ENCODE measurements at places on chromosomes 13 and 19.

DNA sequence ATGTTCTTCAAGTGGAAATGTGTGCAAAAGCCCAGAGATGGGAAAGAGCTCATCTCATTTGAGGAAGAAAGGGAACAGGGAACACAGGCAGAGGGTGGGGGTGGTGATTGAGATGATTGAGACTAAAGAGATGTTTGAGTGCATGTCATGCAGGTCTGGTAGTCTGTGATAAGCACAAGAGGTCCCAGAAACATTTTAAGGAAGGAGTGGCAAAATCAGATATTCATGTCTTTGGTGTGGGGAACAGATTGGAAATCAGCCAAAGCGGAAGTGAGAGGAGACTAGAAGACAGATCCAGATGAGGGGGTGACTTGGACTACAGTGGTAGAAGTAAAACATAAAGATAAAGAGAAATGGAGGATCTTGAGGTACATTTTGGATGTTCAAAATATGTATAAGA, 39.4 kb upstream of the DACH1 start:
- no peak for DNase-seq

DNA sequence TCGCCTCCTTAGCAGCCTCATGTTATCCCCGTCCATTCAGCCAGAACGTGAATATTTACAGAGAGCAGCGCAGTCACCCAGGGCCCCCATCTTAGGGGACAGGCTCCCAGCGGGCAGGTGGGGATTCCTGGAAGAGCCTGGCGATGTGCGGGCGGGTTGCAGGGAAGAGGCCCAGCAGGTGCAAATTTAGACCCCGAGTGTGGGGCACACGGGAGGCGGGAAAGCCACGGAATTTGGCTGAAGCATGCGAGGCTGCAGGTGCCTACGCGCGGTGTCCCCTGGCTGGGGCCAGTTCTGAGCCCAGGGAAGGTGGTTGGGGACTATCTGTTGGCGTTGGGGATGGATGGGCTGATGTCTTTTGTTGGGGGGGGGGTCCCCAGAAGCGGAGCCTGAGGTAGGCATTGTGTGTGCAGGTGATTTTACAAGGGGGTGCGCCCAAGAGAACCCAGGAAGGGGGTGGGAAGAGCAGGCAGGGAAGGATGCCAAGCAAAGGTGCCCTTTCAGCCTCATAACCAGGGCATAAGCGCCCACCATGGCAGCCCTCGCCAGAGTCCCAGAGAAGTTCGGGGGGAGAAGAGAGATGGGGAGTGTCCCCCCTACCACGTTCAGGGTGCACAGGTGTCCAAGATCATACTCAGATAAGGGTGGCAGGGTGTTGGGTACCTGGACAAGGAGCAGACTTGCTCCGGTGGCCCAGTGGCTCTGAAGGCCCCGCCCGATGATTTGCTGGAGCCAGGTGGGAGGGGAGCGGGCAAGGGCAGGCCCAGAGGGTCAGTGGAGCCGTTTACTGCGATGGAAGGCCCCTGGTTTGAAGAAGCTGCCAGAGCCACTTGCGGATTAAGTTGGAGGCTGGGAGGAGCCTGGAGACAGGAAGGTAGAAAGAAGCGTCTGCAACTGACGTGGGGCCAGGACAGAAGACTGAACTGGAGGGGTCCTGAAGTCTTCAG, 1.2 kb downstream of the TPGS1 start:
- no peak for DNase-seq

GRCh38 chr19:41595258-41595889, 19.4 kb downstream of the CEACAM21 start:
- peak; percentile 49 for DNase-seq

DNA sequence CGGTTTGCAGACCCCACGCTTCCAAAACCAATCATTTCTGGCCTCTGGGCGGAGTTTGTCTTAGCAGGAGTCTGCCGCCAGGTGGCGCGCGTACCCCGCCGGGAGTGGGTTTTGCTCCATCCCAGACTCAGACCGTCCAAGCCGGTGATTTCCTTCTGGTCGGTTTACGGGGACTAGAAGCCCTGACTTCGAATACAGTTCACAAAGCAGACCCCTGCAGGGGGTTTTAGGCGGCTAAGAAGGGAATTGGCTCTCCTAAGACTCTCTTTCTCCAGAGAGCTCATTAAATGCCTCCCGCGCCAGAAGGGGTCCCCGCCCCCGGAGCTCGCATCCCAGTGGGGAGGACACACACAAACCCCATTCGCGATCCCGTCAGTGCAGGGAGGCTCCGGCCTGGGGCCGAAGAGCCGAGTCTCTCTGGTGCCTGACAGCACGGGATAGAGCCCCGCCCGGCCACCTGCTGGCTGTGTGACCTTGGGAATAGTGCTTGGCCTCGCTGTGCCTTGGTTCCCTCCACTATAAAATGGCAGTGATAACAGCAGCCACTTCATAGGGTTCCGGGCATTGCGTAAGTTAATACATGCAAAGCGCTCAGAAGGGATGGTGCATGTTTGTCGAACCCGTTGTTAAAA, 8.6 kb upstream of the NUP62 start:
- DNase-seq, result no peak

DNA sequence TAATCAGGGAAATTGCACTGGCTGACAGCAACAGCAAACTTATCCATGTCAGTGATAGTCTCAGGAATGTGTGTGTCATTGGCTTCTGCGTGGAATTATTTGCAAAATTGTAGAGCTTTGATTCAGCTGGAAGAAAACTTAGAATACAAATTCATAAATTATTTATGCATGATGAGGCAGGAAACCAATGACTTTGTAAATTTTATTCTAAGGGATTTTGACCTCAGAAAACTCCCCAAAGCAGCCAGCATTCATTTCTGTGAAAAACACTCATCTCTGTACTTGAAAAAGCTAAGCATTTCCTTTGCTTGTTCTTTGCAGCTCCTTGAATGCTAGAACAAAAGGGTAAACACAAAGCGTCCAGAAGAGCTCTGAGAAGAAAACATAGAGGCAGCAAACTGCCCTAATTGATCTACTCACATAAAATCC, 162.4 kb downstream of the DCT start:
- DNase-seq, result no peak

GRCh38 chr19:43674596-43674995, 4.6 kb upstream of the PLAUR start:
- no peak for DNase-seq

- DNase-seq, result no peak
Measured at GRCh38 chr13:60417734-60418133, 20.7 kb downstream of the TDRD3 start.

GRCh38 chr13:80979035-80979641, 638.2 kb upstream of the SPRY2 start:
- no peak for DNase-seq

- DNase-seq, result no peak
Measured at GRCh38 chr13:97460853-97461252, 26.9 kb downstream of the RAP2A start.

- no peak for DNase-seq
Measured at GRCh38 chr13:87820241-87820640, 149.1 kb downstream of the SLITRK5 start.

- no peak for DNase-seq
Measured at GRCh38 chr19:47469719-47470118, 2.0 kb downstream of the SLC8A2 start.

GRCh38 chr19:55406826-55407549, 600 bp downstream of the UBE2S start:
- DNase-seq, result no peak

DNA sequence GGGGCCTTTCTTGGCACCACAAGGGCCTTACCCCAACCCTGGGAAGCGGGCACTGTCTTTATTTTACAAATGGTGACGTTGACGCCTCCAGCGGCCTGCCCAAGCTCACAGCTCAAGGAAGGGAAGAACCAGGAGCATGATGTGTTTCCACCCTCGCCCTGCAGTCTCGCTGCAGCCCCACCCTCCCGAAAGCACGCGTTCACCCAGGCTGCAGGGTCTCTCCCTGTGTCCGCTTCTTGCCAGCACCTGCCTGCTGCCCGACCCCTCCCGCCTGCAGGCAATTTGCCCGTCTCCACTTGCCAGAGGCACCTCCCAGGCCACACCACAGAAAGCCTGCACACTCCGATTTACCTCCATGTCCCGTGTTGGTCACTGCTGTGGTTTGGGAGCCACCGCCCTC, 76.6 kb downstream of the SLC15A1 start:
- DNase-seq, result no peak

DNA sequence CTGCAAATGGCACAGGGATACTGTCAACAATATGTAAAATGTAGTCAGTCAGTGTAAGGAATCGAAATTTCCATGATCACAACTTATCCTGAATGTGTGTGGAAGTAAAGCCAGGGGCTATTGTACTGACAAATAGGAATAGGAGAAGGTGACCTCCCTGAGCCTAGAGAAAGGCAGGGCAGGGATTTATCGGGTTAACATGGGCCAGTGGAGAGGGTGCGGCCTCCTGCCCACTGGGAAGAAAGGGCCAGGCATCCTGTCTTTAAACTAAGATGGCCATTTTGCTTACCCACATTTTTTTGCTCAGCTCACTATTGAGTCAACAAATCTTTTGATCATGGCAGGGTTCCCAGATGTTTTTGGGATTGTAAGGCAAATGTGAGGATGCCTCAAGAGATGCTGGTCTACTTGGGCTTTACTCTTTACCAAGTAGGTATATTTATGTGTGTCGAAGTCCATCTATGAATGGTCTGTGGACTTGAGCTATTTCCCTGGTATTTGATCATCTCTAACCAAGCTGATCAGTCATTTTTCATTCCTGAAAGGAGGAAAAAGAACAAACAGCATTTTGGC, 116.6 kb upstream of the RNF113B start:
- no peak for DNase-seq

- DNase-seq, result no peak
Measured at GRCh38 chr19:58558623-58559274, 338 bp upstream of the UBE2M start.

GRCh38 chr13:79812070-79812850, 331.3 kb downstream of the NDFIP2 start:
- no peak for DNase-seq

GRCh38 chr13:30091691-30092090, 215.7 kb downstream of the KATNAL1 start:
- no peak for DNase-seq

DNA sequence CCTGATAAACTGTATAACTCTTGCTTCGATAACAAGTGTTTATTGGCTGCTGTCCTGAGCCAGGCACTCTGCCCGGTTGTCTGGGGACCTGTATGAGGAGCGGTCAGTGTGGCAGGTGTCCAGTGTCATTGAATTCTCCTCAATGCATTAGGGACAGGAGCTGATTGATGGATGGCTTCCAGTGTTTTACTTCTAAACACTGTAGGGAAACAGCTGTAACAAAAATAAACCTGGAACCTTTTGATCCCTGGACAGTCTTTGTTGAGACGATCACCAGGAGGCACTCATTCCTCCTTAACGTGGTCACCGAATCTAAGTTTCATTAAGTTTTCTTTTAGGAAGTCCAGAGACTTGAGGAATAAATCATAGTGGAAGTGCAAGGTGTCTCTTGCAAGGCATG, 17.9 kb downstream of the UBAC2 start:
- no peak for DNase-seq

DNA sequence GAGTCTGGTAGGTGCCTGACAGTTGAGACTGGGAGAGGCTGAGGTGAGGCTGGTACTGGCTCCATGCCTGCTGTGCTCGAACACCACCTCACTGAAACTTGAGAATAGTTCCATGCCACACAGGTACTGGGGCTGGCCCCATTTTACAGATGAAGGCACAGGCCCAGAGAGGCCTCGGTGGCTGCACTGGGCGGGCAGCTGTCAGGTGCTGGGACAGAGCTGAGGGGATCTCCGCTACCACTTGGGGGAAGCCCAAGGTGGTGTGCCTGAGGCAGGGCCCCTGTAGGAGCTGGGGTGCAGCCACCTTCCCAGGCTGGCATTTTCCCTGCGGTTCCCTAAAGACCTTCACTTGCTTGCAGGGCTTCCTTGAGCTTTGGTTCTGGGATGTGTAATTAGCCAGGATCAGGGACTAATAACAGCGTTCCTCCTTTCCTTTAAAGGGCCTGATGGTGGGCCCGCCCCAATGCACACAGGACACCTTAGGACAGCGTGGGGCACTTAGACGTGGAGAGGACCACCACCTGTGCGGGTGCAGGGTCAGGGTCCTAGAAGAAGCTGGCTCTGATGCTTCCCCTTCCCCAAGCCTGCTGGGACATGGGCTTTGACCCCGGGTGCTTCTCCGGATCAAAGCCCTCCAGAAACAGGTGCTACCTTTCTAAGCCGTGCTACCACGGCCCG, 23.6 kb downstream of the CAPN12 start:
- DNase-seq, result no peak

DNA sequence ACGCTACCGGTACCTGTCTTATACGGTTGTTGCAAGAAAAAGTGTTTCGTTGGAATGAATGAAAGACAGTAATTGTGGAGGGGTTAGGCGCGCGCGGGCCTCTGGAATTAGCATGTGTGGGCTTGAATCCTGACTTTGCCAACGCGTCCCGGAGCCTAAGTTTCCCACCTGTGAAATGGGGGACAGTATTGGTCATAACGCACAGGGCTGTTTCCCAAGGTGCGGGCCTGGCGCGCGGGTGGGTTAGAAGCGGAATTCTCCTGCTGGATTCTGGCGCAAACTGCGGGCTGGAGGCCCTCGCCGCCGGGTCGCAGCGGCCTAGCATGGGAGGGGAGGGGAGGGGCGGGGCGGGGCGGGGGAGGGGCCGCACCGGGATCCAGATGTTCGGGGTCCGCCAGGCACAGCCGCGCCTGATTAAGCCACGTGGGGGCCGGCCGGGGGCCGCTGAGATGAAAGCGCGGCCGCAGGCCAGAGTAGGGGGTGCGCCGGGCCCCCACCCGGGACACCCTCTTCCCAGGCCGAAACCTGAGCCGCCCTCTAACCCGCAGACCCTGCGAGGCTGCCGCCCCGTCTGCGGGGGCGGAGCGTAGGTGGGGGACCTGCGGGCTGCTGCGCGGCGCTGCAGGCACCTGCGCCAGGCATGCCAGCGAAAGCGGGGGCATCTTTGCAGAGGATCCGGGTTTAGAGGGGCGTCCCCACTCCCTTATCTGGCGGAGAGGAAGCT, 1.2 kb upstream of the TMEM59L start:
- DNase-seq, result no peak

- DNase-seq, result no peak
Measured at GRCh38 chr13:33480561-33480960, 195.0 kb upstream of the STARD13 start.

GRCh38 chr19:11480715-11481533, at the start of gene ELAVL3:
Gene ELAVL3 (minus strand): TSS chr19:11481046. CDS start chr19:11480608, 438 bp downstream.
- no peak for DNase-seq

- no peak for DNase-seq
Measured at GRCh38 chr19:53906211-53907192, 2.6 kb upstream of the CACNG7 start.

- DNase-seq, result no peak
Measured at GRCh38 chr13:102901615-102902305, 55.9 kb downstream of the ERCC5 start.

DNA sequence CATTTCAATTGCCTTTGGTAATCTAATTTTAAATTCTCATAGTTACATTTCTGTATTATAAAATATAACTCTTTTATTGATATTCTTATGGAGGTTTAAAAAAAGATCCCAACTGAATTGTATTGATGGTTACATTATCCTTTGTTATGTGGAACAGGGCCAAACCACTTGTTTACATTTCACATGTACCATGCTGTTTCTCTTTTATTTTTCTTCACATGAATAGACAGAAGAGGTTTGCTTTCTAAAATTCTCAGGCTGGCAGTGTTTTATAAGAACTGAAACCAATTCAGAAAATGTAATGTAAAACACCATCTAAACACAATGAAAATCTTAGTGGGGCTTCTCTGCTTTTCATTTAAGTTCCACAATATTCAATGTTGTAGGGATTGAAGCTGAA, 122.5 kb downstream of the GPC5 start:
- DNase-seq, result no peak

- peak; percentile 79 for DNase-seq
Measured at GRCh38 chr13:110274687-110275086, 32.3 kb downstream of the COL4A1 start.
